Activated T-cell treated with anti-CD3 and anti-CD28 coated beads for 24 hours (primary cell): ENCODE measurements at places on chromosomes 7 and 10.

GRCh38 chr10:49398000-49398861 is 2.3 kb upstream of the DRGX start:
- DNase-seq: peak; percentile 30

GRCh38 chr7:78127009-78127408 is 328.4 kb downstream of the PHTF2 start:
- DNase-seq: no peak

DNA sequence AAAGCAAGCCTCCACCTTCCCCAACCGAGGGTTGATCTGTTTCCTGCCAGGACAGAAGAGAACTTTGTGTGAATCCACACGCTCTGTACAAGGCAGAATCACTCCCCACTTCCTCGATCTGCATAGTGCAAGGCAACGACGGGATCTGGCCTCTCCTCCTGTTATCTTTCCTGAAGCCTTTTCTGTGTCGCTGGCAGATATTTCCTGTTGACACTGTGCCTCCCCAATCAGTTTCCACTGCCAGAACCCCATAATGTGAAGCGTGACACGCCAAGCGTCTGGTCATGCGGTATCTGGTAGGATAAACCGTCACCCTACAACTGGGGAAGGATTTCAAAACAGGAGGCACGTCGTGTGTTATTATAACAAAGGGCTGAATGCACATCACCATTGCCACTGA is 57.2 kb downstream of the FAM171A1 start:
- no peak for DNase-seq

GRCh38 chr10:17835688-17836087 is 26.5 kb downstream of the MRC1 start:
- DNase-seq: no peak

- DNase-seq: no peak
Observed at GRCh38 chr10:47079204-47079580, 168.0 kb downstream of the PTPN20 start.

- no peak for DNase-seq
Observed at GRCh38 chr7:107432261-107432660, 37.6 kb upstream of the GPR22 start.

- no peak for DNase-seq
Observed at GRCh38 chr7:44748948-44749731, 493 bp downstream of the ZMIZ2 start.

GRCh38 chr7:127996253-127997071 is 34.8 kb downstream of the LRRC4 start:
- no peak for DNase-seq

DNA sequence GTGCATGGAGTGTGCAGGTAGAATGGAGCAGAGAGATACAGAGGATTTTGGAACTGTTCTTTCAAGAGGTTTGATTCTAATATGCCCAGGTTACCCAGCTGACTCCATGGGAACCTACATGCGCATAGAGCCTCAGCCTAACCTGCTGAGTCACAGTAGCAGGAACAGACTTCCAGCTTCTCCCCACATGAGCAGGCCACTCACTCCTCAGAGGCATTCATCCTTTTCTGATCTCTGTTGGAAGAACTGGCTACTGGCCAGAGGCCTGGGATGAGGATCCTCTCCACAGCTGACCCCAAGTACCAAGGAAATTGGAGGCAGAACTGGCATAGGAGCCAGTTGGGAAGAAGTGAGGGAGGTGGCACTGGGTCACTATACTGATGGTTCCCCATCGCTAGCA is 17.9 kb upstream of the CCSER2 start:
- DNase-seq: no peak

GRCh38 chr10:114043532-114044246 is at the start of gene ADRB1:
Gene ADRB1 (plus strand): TSS chr10:114043866. CDS start chr10:114044133, 267 bp downstream.
- DNase-seq: peak; percentile 16

GRCh38 chr7:107327986-107328569 is 141.8 kb upstream of the GPR22 start:
- no peak for DNase-seq

- no peak for DNase-seq
Observed at GRCh38 chr7:24975644-24976260, 4.2 kb downstream of the OSBPL3 start.

DNA sequence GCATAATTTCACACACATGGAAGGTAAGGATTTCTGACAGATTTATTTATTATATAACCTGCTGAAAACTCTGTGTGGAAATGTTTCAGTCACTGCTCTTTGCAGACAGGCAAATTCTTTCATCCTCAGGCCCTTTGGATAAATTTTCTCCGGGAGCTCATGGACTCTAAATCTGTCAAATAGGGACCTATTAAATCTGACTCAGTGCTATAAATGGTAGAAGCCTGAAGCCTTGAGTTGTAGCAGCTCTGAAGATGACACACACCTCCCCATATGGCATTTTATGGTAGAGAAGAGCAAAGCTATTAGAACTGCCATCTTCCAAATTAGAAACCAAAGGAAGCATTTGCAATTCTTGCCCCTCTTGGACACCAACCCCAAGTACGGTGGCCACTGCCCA is 808.7 kb downstream of the XPNPEP1 start:
- DNase-seq: no peak

DNA sequence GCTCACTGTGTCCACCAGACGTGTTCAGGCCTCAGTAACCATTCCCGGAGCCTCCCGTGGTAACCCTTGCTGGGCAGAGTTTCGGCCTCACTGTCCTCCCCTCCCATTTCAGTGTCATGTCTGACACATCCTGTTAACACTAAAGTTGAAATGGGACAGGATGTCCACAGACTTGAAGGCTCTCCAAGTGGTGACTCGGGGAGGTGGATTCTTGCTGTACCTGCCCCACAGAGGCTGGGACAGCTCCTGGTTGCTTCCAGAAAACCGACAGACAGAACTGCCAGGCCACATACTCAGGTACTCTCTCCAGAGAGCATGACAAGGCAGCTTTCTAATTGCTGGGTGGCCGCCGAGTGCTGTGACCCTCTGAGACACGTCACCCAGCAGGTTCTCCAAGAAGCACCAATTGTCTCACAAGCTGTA is 17.9 kb upstream of the CYTH3 start:
- DNase-seq: no peak

DNA sequence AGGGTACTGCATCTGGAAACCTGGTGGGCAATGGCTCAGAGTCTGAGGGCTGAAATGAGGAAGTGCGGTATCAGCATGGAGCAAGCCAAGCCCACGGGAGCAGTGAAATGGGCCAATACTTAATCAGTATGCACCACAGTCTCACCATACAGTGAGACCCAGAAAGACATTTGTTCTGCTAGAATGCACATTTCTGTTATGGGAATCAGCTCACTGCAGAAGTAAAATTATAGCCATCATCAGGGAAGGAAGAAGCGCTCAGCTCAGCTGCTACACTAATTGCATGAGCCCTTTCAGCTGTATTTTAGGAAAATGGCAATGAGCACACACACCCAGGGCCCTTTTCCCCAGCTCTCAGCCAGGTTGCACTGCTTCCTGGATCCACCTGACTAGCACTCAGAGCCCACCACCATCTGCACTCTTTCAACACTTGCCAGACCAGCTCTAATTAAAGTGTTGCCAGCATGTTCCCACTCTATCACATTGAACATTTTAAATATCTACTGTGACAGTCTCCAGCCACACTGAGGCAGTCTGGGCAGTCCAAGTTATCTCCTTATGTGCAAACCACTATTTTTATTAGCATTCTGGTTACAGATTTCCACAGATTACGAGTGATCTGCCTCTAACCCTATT is 44.2 kb upstream of the PIK3AP1 start:
- no peak for DNase-seq

DNA sequence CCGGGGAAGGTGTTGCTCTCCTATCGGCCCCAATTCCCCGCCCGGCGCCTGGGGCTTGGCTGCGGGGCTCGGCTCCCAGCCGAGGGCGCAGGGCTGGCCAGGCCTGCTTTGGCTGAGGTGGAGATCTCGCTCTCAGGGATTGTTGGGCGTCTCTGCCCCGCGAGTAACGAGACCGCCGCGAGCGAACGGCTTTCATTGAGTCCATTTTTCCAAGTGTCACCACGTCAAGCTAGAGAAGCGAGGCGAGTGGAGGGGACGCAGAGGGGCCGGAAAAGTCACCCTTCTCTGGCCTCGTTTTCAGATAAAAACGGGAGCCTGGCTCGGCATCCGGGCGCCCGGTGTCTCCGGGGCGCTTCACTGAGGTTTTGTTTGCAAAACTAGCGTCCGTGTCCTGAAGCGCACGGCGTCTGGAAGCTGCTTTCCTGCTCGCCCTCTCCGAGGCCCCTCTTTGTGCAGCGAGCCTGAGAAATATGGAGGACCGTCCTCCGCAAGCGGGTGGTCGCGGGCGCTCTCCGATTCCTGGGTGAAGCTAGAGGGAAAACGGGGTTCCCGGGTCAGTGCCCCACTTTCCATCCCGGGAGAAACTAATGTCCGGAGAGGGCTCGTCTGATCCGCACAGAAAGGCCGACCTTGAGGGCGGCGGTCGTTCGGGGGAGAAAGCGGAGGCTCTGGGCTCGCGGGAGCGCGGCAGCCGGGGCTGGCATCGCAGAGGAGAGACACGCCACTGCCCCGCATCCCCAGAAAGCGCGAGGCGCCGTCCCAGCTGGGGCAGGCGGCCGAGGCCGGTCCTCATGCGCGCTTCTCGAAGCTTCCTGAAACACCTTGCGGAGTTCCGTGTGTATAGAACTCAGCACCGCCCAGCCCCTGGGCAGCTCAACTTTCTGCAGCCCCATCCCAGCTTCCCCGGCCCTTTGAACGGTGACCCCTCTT is 3.5 kb upstream of the EN2 start:
- no peak for DNase-seq
